Foreskin melanocyte (primary cell): ENCODE measurements at places on chromosomes 11 and 22.

GRCh38 chr11:35257281-35257680 lies 118.3 kb downstream of the CD44 start:
- no peak for DNase-seq

GRCh38 chr22:46057246-46058090 lies 80.5 kb upstream of the WNT7B start:
- no peak for DNase-seq

DNA sequence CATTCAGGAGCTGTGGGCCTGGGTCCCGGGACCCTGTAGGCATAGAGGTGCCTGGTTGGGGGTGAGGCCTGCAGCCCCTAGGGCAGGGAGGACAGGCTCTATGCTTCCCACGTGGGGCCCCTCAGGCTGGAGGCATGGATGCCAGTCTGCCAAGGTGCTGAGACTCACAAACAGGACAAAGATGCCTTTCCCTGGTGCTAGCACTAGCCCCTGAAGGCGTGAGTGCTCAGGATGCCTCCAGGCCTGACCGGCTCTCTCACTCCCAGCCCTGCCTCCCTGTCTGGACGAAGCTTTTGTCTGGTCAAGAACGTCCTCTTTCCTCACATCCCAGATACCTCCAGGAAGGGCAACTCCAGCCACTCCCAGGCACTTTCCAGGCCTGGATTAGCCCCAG lies 2.1 kb downstream of the CDC42BPG start:
- DNase-seq = no peak

- DNase-seq = no peak
Measured at GRCh38 chr22:46373159-46373558, 37.6 kb downstream of the TRMU start.

- no peak for DNase-seq
Measured at GRCh38 chr11:23206741-23207336, 346.6 kb upstream of the CCDC179 start.

GRCh38 chr11:115919341-115920091 lies 415.3 kb upstream of the CADM1 start:
- DNase-seq = peak; percentile 27

- peak; percentile 84 for DNase-seq
Measured at GRCh38 chr11:81787584-81788049, 946.0 kb downstream of the FAM181B start.

DNA sequence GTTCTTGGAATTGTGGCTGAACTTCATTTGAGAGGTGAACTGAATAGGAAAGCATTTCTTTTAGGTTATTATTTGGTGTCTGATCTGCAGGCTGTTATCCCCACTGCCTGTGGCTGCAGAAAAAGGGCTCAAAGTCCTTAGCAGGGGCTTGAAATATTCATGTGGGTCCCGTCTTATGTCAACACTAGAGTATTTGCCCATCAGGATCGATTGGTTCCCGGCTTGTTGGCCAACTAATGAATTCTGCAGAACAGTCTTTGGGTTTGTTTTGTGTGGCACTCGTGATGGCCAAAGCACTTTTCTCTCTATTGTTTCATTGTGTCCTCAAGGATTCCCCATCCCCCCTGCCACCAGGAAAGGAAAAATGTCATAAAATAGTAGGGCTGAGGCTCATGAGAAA lies 211.9 kb downstream of the MYO18B start:
- no peak for DNase-seq

DNA sequence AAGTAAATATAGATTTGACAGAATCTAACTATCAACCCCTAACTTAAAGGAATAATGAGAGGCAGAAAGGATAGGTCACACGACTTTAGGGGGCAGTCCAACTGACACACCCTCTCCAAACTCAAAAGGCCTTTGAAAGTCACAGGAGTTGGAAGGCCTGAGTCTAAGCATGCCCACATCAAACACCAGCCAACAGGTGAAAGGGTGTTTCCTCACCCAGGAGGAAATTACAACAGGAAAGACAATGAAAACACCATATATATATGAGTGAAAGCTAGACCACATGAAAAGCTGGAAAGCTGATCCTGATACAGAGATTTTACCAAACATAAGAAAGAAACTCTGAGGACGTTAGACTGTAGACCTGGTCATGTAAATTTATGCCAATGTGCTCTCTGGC lies 10.5 kb upstream of the DEPDC7 start:
- no peak for DNase-seq

DNA sequence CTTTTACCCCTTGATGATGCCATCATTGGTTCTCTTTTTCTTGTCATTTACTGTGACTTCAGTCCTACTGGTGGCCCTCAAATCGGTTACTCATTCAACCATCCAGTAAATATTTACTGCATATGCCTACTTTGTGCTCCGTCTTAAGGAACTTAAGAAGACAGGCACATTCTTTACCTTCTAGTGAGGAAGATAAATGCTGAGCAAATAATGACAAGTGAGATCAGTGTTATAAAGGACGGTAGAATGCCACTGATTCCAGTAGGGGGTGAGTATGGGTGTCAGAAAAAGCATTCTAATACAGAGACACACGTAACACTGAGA lies 1.6 kb downstream of the ANKRD42 start:
- DNase-seq = no peak

- no peak for DNase-seq
Measured at GRCh38 chr11:1345737-1346513, 36.5 kb upstream of the TOLLIP start.

DNA sequence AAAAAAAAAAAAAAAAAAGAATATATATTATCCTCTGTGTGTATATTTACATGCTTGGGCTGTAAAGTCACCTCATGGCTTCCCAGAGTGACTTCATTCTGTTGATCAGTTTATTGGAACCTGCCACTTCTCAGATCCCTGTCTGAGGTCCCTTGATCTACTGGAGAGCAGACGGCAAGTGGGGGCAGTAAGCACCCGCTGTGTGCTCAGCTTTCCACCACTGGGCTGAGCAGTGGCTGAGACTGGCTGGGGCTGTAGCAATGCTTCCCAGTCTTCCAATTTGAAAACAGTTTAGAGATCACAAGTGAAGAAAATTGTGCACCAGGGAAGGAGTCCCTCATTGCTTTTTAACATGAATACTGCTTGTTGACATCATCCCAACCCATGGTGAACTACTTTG lies 6.9 kb upstream of the RBM4B start:
- no peak for DNase-seq

DNA sequence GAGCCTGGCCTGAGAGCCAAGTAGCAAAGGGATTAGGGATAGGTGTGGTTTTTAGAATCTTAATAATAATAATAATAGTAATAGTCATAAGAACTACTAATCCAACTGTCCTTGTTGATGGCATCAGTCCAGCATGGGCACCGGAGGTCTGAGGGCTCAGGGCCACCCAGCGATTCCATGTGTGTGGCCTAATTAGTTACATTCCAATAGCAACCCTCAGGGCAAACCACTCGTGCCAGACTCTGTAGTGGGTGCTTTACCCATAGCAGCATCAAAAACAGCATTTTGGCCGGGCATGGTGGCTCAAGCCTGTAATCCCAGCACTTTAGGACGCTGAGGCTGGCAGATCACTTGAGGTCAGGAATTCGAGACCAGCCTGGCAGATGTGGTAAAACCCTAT lies 19.0 kb upstream of the MYH9 start:
- DNase-seq = no peak

DNA sequence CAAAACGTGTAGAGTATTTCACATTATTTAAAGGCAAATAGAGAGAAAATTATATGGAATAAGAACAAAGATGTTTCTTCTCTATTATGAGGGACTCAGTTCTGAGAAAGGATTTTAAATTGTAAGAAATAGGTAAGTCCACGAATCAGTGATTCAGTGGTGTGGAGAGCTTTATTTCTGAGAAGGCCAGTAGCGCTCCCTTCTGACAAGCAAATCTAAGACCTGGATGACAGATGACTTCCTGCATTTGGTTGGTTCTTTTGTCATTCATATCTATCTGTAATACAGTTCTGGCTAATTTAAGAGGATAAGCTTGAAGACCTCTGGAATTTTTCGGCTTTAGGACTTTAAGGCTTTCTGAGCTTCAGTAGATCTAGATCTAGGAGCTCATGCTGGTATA lies 7.0 kb downstream of the CD3E start:
- DNase-seq = no peak

DNA sequence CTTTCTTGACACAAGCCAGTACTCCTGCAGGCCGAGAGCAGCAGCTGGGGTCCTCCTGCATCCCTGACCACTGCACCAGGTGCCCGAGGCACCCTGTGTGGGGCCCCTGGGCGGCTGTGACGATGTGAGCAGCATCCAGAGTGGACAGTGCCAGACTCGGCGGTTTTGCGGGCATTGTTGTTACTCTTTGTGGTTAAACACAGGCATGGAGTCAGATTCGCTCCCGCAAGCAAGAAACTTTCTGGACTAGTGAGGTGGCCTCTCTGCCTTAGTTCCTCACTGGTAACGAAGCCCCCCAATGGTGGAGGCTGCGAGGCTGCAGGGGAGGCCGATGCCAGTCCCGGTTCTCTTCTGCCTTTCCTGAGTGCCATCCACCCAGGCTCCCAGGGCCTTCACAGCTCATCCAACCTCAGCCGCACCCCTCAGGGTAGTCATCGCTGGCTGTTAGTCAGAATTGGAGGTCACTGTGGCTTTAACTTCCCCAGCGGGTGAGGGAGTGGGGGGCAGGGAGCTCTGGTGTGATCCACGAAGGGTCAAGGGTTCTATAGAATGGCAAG lies 3.7 kb upstream of the CLDN5 start:
- DNase-seq = no peak

DNA sequence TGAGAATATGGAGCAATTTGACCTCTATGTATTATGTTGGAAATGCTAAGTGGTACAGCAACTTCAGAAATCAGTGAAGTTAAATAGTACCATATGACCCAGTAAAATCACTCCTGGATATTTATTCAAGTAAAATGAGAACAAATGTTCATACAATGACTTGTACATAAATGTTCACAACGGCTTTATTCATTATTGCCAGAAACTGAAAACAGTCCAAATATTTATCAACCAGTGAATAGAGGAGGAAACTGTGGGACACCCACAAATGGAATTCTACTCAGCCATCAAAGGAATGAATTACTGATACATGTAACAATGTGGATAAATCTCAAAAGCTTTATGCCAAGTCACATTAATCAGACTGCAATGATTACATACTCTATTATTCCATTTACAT lies 416.3 kb downstream of the AASDHPPT start:
- peak; percentile 86 for DNase-seq

- DNase-seq = peak; percentile 36
Measured at GRCh38 chr11:15770798-15771414, 585.4 kb downstream of the SOX6 start.

DNA sequence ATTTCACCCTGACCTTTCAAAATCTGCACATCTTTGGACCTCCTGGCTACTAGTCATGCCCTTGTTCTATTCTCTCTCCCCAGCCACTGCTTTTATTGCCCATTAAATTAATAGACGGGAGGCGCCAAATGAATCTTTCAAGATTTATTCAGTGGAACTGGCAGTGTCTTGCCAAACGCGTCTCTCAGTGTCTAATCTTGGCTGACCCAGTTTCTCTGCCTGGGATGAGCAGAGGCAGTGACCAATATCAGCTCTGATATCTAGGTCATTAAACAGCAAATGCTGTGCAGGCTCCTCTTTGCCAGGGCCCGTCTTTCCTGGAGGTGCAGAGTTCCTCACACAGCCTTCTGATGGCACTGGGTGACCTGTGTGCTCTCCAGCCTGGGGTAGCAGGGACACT lies 74.0 kb downstream of the TRAF6 start:
- DNase-seq = no peak
